ENCODE measurements at places on chromosomes 2 and 18.
A peak's percentile ranks its signal among the peaks of the same experiment; 100 is the strongest.

DNA sequence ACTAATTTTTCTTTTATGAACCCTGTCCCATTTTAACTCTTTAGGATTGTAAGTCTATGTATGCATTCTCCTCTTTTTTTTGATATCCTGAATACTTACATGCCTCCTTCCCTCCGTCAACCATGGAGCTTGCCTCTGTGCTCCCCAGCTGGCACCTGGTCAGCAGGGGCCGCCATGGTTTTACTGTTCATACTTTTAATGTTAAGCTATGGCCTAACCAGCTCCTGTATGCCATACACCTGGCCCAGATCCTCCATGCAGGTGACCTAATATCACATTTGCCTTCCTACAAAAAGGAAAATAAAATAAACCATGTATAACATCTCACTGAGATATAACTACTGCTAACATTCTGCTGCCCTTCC is 283.1 kb upstream of the TRIB2 start:
- peak; percentile 31 for DNase-seq

DNA sequence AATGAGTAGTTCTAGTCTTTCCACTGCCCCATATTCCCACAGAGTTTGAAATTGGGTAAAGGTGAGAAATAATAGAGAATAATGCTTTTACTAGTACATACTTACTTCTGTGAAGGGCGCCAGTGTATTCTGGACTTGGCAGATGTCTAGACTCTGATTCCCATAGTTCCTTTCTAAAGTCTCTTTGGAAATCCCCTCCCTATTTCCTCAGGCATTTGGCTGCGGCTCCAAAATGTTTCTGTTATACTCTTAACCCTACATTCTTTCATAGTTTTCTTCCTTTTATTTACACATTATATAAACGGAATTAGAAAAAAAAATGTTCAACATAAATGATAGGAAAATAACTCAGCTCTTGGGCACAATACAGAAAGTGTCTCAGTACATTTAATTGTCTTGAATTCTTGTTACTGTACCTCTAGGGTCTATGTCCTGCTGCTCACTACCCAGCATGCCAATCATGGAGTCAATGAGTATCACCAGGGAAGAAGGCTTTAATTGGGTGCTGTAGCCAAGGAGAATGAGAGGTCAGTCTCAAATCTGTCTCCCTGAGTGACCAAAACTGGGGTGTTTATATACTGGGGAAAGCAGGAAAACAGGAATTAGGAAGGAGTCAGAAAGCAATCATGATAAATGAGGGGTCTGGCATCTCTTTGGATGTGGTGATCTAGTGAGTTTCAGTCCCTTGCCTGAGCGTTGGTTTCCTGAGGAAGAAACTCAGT is 147.8 kb upstream of the MMADHC start:
- no peak for DNase-seq

DNA sequence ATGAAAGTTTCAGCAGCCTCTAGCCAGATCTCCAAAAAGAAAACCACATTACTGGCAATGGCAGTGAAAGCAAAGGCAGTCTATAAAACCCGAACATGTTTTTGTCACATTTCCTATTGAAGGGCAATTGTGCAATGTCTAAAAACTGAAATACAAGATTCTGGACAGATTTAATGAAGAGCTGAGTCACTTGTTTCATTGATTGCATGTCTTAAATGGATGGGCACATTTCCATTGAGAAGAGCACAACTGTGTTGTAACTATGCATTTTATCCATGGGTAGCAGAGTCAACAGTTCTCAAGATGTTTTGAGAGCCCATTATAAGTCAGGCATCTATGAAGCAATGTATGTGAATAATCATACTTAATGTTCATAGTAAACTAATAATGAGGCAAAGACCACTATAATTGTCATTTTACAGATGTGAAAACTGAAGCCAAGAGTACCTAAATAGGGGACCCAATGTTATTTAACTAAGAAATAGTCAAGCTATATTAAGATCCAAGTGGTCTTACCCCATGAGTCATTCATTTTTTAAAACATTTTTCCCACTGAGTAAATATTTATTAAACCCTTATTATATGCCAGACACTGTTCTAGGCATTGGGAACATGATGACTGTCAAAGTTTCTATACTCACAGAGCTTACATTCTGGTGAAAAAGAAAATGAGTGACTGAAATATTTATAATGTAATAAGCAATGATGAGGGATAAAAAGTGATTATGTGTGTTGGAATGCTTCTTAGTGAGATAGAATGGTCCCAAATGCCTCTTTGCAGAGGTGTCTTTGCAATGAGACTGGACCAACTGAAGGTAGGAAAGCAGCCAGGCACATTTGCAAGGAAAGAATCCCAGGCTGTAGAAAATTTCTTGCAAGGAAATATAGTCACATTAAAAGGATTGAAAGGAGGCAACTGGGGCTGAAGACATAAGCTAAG is 818.9 kb upstream of the ACVR2A start:
- no peak for DNase-seq

DNA sequence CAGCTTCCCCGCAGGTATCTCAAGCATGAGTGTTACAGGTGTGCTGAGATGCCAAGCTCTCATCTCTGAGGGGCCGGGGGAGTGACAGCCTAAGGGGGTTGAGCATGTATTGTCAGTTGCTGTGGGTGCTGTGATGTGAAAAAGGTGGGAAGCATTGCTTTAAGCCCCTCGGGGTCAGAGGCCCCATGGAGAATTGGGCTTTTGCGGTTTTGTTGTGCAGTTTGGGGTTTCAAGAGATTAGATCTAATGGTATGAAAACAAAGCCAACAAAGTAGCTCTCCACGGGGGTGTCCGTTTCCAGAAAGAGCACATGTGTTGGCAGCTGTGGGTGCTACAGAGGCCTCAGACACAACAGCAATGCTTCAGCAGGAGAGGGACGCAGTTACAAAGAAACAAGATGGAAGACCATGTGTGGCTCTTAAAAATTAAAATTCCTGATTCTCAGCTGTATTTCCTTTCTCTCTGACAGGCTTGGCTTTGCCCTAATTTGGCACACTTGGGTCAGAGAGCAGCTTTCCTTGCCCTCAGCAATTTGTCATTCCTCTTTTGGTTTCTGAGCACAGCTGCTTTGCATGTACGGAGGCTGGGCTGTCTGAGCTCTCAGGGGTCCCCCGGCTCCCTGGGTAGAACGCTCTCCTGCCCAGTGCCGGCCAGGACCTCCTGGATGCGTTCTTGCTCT is 69.9 kb downstream of the TMEM247 start:
- DNase-seq: no peak

- no peak for DNase-seq
Observed at GRCh38 chr2:34104601-34105000, 505.5 kb upstream of the FAM98A start.

GRCh38 chr18:49339146-49339545 is 121.3 kb downstream of the DYM start:
- DNase-seq: no peak

DNA sequence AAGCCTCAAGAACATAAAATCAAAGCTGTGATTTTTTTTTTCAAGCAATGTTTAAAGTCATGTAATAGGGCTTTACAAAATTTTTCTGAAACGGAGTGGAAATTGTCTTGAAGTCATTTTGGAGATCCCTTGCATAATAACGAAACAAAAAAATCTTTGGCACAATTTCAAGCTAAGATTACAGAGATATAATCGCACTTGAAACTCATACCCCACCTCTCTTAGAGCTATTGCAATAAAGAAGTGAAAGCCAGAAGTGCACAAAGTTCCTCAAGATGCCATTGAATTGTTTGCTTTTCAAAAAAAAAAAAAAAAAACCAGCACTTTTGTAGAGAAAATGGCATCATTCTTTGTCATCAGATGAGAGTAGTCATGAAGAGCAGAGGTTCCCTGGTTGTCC is 152.3 kb downstream of the PAX3 start:
- no peak for DNase-seq

GRCh38 chr18:8142932-8143331 is 466.3 kb upstream of the RAB12 start:
- DNase-seq: no peak

GRCh38 chr18:11955239-11956029 is 25.9 kb upstream of the IMPA2 start:
- DNase-seq: no peak

DNA sequence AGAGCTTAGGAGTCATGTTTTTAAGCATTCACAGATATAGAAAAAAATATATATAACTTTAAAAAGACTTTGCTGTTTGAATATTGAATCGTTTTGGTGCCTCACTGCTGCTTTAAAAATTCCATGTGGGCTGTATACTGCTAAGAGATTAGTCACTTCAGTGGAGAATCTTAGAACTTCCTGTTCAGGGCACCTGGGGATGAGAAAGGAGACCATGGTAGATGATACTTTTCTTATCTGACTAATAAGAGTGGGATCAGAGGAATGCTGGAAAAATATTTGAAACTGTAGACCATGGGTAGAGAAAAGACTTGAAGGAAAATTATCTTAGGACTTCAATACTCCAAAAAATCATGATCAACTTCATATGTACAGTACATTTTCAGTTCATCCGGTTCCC is 442.2 kb upstream of the SETBP1 start:
- DNase-seq: no peak

DNA sequence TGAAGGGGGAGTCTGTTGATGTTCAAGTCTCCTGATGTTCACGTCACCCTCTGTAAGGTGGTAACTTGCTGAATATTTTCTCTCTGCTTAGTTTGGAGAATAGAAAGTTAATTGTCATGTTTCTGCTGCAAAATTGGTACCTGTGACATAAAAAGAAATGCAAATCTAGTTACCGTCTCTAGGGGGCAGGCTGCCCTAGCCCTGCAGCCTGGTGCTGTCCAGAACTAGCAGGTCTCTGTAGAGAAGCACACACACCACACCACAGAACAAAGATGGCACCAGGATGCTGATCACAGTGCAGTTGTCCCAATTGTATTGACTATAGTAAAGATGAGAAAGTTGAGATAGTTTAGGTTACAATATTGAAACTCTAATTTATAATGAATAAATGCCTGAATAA is 47.0 kb downstream of the SLC9A4 start:
- DNase-seq: no peak

GRCh38 chr2:57479981-57480380 is 566.6 kb upstream of the VRK2 start:
- DNase-seq: no peak

- no peak for DNase-seq
Observed at GRCh38 chr2:206962966-206963365, 23.6 kb downstream of the CPO start.

DNA sequence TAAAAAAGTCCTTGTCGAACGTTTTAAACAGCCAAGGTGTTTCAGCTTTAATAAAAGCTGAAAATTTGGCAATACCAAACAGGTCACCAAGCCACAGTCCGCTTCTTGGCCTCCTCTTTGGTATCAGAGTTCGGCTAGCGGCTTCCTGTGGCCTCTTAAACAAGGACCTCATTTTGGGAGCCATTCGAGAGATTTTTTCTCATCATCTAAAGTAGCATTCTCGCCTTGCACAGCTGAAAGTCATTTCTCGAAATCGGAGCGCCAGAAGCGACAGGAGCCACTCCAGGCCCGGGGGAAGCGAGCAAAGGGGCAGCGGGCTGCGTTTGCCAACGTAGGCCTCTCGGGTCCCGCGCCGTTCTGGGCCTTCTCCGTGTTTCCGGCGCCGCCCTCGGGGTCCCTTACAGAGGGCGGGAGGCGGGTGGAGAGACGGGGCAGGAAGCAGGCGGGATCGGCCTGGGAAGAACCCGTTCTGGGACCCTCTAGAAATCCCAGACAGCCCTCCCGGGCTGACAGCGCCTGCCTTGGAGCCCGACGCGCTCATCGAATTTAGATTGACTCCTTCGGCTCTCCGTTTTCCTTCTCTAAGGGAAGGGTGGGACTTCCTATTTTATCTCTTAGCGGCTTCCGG is 522 bp upstream of the ZNF407 start:
- no peak for DNase-seq

DNA sequence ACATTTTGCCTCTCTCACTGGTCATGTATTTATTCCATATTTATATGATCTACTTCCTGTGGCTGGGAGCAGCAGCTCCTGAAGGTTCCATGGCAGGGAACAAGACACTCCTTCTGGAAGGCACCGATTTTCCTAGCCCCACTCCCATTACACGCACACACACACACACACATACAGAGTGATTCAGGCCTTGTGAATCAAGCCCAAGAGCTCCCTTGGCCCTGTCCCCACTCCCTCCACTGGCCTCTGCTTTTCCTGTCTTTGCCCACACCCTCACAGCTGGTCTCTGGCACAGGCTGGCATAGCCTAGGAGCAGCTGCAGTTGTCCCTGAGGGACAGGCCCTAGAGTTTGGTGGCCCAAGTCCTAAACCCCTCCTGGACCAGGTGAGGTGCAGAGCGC is 201.7 kb downstream of the NAPG start:
- DNase-seq: no peak

GRCh38 chr2:85750587-85751575 is 2.9 kb upstream of the ATOH8 start:
- DNase-seq: peak; percentile 54

GRCh38 chr2:204072443-204073324 is 136.1 kb downstream of the ICOS start:
- peak; percentile 41 for DNase-seq

- DNase-seq: no peak
Observed at GRCh38 chr18:8706791-8707555, 1.6 kb downstream of the MTCL1 start.

DNA sequence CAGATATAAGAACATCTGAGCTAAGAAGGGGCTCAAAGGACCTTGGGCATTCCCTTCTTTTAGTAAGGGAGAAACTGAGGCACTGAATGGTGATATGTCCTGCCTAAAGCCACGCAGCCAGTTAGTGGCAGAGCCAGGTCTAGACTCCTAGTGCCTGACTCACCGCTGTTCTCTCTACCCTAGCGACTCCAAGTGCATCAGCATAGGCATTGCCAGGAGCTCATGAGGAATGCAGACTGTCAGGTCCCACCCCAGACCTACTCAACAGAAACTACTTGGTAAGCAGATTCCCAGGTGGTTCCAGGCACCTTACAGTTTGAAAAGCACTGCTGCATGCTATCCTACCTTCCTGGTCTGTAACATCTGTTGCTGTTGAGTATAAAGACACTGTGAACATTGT is 158.9 kb downstream of the MSH2 start:
- no peak for DNase-seq

DNA sequence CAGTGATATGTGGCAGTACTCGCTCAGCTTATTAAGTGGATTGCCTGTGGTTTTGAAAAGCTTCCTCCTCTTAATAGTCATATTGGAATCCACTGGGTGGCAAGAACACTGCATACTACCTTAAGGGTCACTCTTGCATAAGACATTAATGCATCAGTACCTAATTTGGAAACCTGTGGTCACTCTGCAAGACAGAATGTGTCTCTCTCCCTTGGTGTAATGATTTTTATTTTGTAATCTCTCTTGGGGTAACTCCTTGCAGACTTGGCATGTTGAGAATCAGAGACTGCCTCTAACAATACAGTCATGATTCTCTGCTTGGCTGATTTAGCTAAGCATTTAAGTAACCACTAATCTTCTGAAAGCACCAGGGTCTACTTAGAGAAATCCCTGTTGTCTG is 33.0 kb upstream of the IER3IP1 start:
- DNase-seq: no peak

DNA sequence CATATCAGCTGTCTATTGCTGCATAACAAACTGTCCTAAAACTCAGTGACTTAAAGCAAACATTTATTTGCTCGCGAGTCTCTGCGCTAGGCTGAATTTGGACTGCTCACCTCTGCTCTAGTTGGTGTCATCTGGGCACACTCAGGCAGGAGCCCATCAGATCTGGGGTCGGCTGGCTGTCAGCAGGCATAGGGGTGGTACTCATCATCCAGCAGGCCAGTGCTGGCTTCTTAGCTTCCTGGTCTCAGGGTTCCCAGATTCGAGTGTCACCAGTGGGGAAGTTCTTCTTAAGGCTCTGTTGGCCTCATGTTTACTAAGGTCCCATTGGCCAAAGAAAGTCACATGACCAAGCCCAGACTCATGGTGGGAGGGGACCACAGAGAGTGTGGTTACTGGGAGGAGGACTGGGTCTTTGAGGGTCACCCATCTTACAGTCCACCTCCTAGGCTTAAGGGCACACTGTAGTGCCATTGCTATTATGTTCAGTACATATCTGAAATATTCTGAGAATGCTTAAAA is 71.6 kb upstream of the ATG16L1 start:
- no peak for DNase-seq
